Astrocyte of the cerebellum (primary cell): ENCODE measurements at places on chromosomes 3 and 15.

DNA sequence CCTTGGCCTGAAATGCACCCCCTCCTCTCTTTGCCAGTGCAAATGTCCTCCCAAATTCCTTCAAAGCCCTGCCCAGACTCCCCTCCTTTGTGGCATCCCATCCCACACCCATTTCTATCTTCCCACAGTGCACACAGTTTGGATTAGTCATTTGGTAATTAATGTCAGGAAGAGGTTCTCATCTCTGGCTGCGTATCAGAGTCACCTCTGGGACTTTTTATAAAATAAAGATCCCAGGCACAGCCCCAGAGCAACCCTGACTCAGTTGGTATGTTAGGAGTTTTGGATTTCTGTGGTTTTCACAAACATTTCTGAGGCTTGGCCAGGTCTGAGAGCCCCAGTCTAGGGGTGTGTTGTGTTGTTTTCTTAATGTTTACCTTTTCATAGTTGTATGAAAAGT is 41.6 kb downstream of the C3orf20 start:
- no peak for DNase-seq

DNA sequence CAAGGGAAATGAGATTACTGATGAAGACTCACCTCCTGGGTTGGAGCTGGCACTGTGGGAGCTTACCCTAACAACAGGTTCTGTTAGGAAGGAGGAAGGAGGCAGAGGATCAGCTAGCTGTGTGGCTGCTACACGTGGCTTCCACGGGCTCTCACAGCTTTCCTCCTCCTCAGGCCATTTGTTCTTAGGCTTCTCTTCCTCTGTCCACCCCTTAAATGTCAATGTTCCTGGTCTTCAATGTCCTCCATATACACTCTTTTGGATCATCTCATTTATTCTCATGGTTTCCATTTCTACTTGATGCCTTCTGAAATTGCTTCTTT is 5.0 kb downstream of the PIGZ start:
- no peak for DNase-seq

DNA sequence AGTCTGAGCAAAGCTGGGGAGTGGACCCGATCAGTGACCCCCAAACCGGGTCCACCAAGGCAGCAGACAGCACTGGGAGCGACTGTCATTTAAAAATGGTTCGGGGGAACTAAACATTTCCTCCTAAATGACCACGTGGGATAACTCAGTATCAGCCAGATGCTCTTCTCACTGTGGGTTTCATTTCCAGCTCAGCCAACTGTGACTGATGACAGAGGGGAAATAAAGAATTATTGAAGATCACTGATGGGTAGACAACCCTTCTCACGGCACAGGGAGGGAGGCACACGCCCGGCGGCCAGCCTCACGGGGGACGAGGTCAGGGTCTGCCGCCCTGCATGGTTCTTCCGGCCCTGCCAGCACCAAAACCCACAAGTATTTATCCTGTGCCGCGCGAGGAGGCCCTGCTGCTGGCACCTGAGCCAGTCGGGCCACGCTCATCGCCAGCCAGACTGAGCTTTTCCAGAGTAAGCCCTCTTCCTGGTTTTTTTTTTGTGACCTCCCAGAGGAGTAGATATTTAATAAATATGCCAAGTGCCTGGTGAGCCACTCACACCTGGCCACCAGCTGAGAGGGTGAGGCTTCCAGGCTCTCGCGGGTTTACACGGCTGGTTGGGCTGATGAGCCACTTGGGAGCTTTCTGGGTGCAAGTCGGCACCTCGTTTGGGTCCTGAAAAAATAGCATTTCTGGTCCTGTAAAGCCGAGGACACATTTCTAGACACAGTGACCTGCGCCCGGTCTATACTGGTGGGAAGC is 6.2 kb downstream of the MELTF start:
- DNase-seq = no peak

GRCh38 chr15:41559239-41559782 is 299 bp downstream of the TYRO3 start:
- DNase-seq = no peak

DNA sequence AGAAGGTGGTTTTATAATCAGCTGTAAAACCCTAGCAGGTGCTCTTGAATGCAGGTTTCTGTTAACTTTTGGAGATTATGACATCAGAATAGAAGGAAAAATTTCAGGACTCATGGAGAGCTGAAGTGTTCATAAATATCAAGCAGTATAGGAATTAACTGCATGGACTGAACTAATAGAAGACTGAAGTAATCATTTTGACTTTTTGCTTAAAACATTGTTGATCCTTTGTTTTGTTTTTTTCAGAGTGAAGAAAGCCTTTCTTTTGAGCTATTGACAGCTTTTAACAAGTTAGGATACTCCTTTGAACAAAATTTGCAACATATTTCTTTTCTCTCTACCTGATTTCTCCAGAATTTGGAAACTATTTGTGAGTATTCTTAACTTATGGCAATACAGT is 70.6 kb upstream of the DAZL start:
- DNase-seq = no peak

GRCh38 chr3:16050641-16051467 is 123.6 kb upstream of the GALNT15 start:
- DNase-seq = no peak

DNA sequence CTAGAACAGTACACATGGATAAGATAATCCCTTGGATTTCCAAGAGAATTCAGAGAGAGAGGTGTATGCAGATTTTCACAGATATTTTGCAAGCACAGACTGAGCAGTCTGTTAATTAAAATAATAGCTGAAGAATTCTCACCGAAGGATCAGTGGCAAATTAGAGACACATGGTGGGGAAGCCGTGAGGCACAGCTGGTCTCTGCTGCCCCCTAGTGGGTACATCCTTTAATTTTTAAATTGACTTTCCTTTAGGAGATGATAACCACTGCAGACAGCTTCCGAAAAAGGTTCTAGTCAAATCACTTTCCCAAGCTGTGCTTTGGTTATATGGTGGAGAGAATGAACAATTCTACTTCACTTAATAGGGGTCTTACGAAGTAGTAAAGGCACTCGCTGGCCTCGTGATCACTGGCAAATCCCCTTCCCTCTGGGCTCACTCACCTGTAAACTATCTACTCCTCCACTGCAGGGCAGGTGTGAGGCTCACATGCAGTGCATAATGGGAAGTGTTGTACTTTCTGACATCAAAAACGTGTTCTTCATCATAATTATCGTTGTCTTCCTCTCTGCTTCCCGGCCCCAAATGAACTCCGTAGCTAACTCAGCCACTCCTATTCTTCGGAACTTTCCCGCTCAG is 19.5 kb downstream of the MESD start:
- DNase-seq = peak; percentile 56

DNA sequence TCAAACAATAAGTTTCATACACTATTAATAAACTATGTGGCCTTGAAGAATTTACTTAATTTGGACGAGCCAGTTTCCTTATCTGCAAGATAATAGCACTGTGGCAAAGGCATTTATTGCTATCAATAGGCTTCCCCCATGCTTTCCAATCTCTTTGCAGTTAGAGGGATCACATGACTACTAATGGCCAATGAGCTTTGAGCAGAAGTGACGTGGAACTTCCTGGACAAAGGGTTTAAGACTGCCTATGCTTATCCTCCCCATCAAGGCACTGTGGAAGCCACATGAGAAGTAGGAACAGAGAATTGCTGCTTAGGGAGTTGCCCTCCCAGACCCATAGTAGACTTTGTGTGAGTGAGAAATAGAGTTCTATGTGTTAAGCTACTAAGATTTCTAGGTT is 16.7 kb upstream of the ZMAT3 start:
- DNase-seq = no peak

- DNase-seq = no peak
Measured at GRCh38 chr3:70242297-70242882, 70.0 kb downstream of the MDFIC2 start.

DNA sequence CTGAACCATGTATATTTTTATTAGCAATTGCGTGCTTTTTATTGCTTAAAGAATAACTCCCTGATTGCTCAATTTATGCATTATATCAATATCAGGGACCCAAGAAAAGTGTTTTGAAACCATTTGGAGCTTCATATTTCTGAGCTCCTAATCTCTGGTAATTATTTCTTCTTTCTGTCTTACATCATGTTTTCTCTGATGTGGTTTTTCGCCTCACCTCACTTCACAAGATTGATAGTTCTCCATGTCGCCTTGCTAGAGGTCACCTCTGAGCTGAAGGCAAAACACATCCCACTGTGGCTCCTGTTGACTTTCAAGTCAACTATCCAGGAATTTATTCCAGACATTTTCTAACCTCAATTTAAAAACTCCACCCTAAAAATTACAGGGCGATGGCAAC is 837.4 kb downstream of the CADM2 start:
- DNase-seq = no peak

DNA sequence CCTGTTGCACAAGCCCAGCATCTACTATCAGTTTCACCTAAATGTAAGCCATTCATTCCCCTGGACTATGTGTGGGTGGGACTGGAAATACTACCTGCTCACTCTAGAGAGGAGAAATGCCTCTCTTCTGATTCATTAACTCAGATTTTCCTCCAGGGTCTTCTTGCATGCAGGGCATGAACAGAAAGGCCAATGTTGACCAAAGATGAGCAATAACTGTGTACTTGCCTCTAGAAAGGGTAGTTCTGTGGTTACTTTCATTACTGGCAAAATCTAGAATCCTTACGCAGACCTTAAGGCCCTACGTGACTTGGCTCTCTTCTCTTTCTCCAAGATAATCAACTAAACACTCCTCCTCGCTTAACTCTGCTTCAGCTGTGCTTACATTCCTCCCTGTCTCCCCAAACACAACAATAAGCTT is 81.4 kb upstream of the PSMD6 start:
- DNase-seq = no peak

- peak; percentile 43 for DNase-seq
Measured at GRCh38 chr3:151404316-151404715, 19.8 kb upstream of the P2RY12 start.

DNA sequence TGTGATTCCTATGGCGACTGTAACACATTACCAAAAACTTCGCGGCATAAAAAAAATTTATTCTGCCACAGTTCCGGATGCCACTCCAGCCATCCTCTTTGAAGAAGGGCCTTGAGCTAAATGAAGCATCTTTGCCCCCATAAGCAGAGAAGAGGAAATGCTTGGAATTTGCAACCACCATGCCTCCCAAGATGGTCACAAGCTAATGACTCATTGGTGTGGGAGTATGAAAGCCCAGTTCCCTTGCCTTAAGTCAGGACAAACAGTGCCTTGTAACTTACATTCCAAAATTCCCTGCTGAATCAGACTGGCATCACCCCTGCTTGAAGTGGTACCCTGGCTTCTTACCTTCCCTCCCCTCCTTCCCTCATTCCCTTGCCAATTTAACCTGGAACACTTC is 1077.4 kb downstream of the EPHA3 start:
- DNase-seq = no peak

DNA sequence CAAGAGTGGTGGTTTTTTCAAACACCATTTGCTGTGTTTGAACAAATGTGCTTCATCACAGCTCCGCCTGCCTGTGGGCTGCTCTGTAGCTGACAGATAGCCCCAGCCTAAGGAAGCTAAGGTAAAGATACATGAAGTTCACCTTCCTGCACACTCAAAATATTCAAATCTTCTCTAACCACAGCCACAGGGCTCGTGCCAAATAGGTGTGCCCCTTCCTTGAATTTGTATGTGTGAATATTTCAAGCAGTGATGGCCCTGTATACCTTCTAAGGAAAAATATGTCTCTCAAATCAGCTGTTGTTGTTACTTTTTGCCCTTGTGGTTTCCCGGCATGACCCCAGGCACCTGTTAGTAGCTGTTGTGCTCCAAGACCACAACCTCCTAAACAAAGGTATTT is 92.8 kb downstream of the CCNL1 start:
- DNase-seq = no peak

DNA sequence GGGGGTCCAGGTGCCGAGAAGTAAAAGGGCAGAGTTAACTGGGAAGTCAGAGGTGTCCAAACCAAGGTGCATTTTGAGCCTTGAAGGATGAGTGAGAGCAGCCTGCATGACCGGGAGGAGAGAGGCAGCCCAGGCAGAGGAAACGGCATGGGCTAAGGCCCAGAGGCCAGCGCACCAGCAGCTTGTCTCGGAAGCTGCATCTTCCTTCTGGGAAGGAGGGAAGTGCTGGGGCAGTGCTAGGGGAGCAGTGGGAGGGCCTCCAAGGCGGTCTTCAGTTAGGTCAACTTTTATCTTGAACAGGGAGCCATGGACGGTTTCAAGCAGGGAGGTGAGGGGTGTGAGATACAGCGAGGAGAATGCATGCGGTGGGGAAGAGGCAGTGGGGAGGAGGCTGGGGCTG is 1.0 kb downstream of the H1-8 start:
- no peak for DNase-seq

DNA sequence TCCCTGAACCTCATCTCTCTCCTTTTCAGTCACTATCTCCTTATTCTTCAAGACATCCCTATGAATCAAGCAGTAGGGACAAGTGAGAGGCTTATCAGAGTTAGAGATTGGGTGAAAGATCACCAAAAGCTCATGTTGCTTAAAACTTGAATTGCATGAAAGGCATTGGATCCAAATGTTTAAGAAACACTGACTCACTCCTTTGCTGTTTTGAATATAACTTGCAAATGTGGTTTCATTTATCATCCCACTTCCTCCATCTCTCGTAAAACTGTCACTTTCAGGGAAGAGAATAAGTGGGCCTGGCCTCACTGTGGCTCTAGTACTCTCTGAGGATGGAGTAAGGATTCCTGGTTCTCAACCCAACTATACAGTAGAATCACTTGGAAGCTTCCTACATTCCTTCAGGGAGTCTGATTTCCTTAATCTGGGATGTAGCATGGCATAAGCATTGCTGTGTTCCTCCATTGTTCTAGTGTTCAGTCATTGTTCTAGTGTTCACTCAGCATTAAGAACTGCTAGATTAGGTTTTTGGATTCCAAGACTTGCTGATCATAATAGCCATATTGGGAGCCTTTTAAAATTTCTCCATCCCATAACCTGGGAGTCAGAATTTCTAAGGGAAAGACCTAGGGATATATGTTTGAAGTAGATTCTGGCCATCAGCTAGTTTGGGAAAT is 171.8 kb downstream of the TMEM108 start:
- peak; percentile 24 for DNase-seq

- DNase-seq = no peak
Measured at GRCh38 chr3:1456781-1457311, 364.0 kb downstream of the CNTN6 start.

- DNase-seq = no peak
Measured at GRCh38 chr3:167870181-167870580, 134.7 kb downstream of the SERPINI1 start.

GRCh38 chr3:136653628-136654027 is 98.5 kb downstream of the STAG1 start:
- no peak for DNase-seq

GRCh38 chr3:187996609-187997008 is 157.3 kb upstream of the LPP start:
- no peak for DNase-seq

DNA sequence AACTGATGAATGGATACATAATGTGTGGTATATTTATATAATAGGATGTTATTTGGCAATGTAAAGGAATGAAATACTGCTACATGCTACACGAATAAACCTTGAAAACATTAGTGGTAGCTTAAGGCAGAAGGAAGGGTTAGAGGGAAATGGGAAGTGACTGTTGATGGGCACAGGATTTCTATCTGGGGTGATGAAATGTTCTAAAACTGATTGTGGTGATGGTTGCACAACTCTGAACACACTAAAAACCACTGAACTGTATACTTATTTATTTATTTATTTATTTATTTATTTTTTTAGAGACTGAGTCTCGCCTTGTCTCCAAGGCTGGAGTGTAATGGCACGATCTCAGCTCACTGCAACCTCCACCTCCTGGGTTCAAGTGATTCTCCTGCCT is 24.8 kb upstream of the SHISA5 start:
- DNase-seq = no peak

- DNase-seq = no peak
Measured at GRCh38 chr3:195015021-195015420, 255.9 kb downstream of the XXYLT1 start.
